ENCODE measurements at places on chromosomes 2 and 18. TPM values are rescaled to one million over a fixed set of nuclear protein-coding genes. Genes with fewer than 3 reads are reported as not detected.

The TUBA4B gene
- not detected for total RNA-seq

The MSGN1 gene
- not detected for total RNA-seq

The DSC3 gene
- 0.17 TPM for total RNA-seq

The ACMSD gene
- not detected for total RNA-seq

The RGPD3 gene
- under 0.01 TPM for total RNA-seq

The GAREM1 gene
- 2.2 TPM for total RNA-seq

The FEV gene
- not detected for total RNA-seq

The AGXT gene
- not detected for total RNA-seq

The CYS1 gene
- 0.30 TPM for total RNA-seq

The CGREF1 gene
- total RNA-seq, result 1.5 TPM

The PIK3C3 gene
- 19.8 TPM for total RNA-seq

The IRS1 gene
- total RNA-seq, result 43.6 TPM

The DSG1 gene
- not detected for total RNA-seq

The FRZB gene
- total RNA-seq, result 1.2 TPM

The TPRKB gene
- 46.7 TPM for total RNA-seq

The DHRS9 gene
- not detected for total RNA-seq

The SH2D6 gene
- total RNA-seq, result 0.59 TPM

The LIMS3 gene
- 1.2 TPM for total RNA-seq

The IL18RAP gene
- total RNA-seq, result not detected

The CCDC85A gene
- total RNA-seq, result 0.15 TPM

The COL6A3 gene
- 614 TPM for total RNA-seq

The MARCHF4 gene
- total RNA-seq, result 1.2 TPM

The SNX17 gene
- 149 TPM for total RNA-seq

The ANO7 gene
- total RNA-seq, result 0.30 TPM

The TEKT4 gene
- total RNA-seq, result not detected

The SNED1 gene
- 9.1 TPM for total RNA-seq

The SNRPD1 gene
- total RNA-seq, result 14.5 TPM

The POTEI gene
- total RNA-seq, result not detected

The GNLY gene
- not detected for total RNA-seq

The ERMN gene
- not detected for total RNA-seq

The CRACDL gene
- under 0.01 TPM for total RNA-seq

The TPO gene
- total RNA-seq, result not detected

The UPP2 gene
- not detected for total RNA-seq

The GKN2 gene
- total RNA-seq, result not detected

The ZNF396 gene
- 0.67 TPM for total RNA-seq

The ATP6V1B1 gene
- total RNA-seq, result 4.4 TPM

The CRYBA2 gene
- not detected for total RNA-seq

The FASTKD1 gene
- total RNA-seq, result 10.3 TPM

The GCC2 gene
- 5.4 TPM for total RNA-seq

The MCM6 gene
- 44.4 TPM for total RNA-seq

The DARS1 gene
- total RNA-seq, result 62.5 TPM

The FOXD4L1 gene
- total RNA-seq, result not detected

The CTNNA2 gene
- total RNA-seq, result not detected

The RUFY4 gene
- not detected for total RNA-seq

The ERFE gene
- 4.2 TPM for total RNA-seq

The CRYGD gene
- not detected for total RNA-seq

The GULP1 gene
- total RNA-seq, result 27.9 TPM

The CCDC178 gene
- not detected for total RNA-seq

The SKOR2 gene
- total RNA-seq, result not detected

Measured in bronchus fibroblast of lung (primary cell).